ENCODE measurements at places on chromosomes 1 and 21.

- H3K36me3 ChIP-seq, result no peaks in the 10 kb centered on the region
- no peak overlapping the region for H3K27ac ChIP-seq
- no peaks in the 10 kb centered on the region for H3K27me3 ChIP-seq
- H3K4me3 ChIP-seq, result no peak overlapping the region
- DNase-seq, result peak; percentile 66
- H3K4me1 ChIP-seq, result peaks cover 68% of the 10 kb centered on the region
These were observed 32.7 kb upstream of the WASF2 start for GRCh38 chr1:27522432-27523336.

DNA sequence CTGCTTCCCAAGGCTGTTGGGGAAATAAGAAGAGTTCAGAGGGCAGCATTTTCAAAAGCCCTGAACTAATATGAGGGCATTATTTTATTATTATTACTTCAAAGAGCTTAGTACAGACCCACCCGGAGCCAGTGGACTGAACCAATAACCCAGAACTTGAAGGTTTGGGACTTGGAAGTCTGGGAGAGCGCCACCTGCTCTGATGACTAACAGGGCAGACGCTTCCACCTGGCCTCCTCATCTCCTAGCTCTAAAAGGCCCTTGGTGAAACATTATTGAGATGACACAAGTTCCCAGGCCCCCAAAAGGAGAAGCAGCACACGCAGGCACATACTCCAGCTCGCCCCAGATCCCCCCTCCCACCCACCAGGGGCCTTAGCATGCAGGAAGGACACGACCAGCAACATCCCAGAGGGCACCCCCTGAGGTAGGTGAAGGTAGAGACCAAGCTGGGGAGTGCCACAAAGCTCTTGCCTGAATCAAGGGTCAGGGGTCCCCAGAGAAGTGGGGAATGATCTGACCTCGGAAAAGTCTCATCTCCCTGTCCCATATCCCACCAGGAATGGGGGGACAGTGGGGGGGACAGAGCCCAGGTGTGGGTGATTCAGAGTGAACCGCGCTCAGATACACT, 1.3 kb downstream of the DLGAP3 start:
- peaks cover 2% of the 10 kb centered on the region for H3K36me3 ChIP-seq
- no peak overlapping the region for H3K4me3 ChIP-seq
- peaks cover 14% of the 10 kb centered on the region for H3K4me1 ChIP-seq
- no peak for DNase-seq
- H3K27me3 ChIP-seq, result peaks cover 83% of the 10 kb centered on the region
- no peak overlapping the region for H3K27ac ChIP-seq

DNA sequence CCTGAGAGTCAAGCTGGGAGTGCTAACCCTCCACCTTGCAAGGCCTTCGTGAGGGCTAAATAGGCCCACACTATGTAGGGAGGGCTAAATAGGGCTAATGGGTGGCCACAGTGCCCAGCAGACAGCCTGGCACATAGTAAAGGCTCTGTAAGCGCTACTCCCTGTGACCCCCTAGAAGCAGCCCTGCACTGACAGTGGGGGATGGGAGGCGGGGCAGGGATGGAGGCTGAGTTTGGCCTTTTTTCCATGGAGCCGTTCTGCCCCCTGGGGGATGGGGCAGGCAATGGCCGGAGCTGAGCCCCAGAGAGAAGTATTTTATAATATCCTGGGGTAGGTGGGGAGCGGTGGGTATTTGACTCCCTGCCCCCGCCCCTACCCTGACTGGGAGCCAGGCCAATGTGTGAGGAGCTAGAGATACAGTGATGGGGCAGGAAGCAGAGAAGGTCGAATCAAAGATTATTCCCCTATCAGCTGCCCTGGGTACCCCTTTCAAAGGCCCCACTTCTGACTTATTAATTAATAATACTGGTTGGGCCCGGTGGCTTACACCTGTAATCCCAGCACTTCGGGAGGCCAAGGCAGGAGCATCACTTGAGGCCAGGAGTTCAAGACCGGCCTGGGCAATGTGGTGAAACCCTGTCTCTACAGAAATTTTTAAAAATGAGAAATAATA, 42.3 kb downstream of the LACTBL1 start:
- no peak overlapping the region for H3K27ac ChIP-seq
- no peak overlapping the region for H3K4me3 ChIP-seq
- DNase-seq, result peak; percentile 51
- peaks cover 23% of the 10 kb centered on the region for H3K27me3 ChIP-seq
- no peaks in the 10 kb centered on the region for H3K4me1 ChIP-seq

DNA sequence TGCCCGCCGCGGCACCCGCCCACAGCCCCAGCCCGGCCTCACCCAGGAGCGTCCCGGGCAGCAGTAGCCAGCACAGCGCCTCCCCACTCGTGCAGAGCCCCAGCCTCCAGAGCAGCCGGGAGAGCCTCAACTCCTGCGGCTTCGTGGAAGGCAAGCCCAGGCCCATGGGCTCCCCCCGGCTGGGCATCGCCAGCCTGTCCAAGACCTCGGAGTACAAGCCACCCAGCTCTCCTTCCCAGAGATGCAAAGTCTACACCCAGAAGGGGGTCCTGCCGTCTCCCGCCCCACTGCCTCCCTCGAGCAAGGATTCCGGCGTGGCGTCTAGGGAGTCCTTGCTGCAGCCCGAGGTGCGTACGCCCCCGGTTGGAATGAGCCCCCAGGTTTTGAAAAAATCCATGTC, 531.2 kb downstream of the KIF26B start:
- H3K27me3 ChIP-seq, result peaks cover 4% of the 10 kb centered on the region
- H3K27ac ChIP-seq, result no peak overlapping the region
- no peaks in the 10 kb centered on the region for H3K4me1 ChIP-seq
- DNase-seq, result no peak

DNA sequence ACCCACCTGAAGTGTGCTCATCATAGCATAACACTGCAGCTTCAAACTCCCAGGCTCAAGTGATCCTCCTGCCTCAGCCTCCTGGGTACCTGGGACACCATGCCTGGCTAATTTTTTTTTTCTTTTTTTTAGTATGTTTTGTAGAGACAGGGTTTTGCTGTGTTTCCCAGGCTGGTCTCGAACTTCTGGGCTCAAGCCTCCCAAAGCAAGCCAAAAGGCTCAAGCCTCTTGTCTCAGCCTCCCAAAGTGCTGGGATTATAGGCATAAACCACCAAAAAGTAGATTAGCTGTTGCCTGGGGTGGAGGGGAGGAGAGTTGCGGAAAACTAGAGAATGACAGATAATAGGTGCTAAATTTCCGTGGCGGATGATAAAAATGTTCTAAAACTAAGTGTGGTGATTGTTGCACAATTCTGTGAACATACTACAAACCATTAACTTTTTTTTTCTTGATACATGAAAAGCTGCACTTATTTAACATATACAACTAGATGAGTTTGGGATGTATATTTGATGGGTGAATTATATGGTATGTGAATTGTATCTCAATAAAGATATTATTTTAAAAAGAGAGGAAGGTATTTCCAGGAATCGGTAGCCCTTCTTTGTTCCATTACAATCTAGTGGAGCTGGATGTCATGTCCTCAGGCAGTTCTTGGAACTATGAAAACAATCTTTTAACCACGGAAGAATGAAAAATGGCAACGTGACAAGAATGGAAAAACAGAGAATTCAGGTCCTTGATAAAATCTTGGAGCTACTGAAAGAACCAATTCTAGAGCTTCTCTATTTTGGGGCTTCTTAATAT, 27.3 kb upstream of the MED18 start:
- H3K4me3 ChIP-seq, result no peak overlapping the region
- H3K36me3 ChIP-seq, result no peaks in the 10 kb centered on the region
- no peak overlapping the region for H3K27ac ChIP-seq
- H3K27me3 ChIP-seq, result no peaks in the 10 kb centered on the region

- no peak for DNase-seq
- H3K27me3 ChIP-seq, result peaks cover 43% of the 10 kb centered on the region
- no peak overlapping the region for H3K4me3 ChIP-seq
- no peak overlapping the region for H3K27ac ChIP-seq
- H3K4me1 ChIP-seq, result peaks cover 3% of the 10 kb centered on the region
- no peaks in the 10 kb centered on the region for H3K36me3 ChIP-seq
These were observed 62.1 kb downstream of the CASZ1 start for GRCh38 chr1:10734375-10734774.

GRCh38 chr1:1628754-1629429, 3.1 kb upstream of the MMP23B start:
- H3K4me3 ChIP-seq, result no peak overlapping the region
- H3K4me1 ChIP-seq, result peaks cover 20% of the 10 kb centered on the region
- H3K27ac ChIP-seq, result no peak overlapping the region
- H3K36me3 ChIP-seq, result peaks cover 6% of the 10 kb centered on the region
- H3K27me3 ChIP-seq, result peaks cover 3% of the 10 kb centered on the region

DNA sequence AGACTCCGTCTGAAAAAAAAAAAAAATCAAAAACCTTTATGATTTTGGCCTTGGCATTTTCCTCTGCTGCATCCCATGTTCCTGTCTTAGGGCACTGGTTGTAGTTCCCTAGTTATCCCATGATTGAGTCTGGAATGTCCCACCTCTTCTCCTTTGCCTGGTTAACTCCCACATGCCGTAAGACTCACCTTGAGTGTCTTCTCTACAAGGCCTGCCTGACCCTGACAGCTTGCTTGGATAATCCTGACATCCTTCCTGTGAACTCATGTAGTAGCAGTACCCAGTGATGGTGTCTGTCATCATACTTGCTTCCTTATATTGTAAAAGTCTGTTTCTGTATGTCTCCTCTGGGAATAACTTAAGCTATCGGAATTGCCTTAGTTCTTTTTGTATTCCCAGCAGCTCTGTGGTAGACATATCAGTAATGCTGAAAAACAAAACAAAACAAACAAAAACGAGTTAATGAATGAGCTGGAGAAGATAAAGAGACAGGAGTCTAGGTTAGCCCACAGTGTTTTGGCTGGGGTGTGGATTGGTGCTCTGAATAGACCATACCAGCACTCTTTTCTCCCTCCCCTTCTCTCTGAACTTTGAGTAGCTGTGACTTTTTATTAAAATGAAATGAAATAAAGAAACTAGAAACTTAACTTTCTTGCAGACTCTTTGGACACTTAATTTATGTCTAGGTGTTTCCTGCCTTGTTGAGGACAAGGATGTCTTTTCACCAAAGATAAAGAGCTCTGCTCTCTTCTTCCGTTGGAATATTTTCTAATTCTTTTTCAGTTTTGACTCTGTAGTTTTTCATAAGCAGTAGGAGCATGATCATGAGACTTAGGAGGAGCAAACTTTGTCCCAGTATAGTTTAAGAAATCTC, 15.1 kb downstream of the NEK7 start:
- H3K4me1 ChIP-seq, result peaks cover 3% of the 10 kb centered on the region
- no peak overlapping the region for H3K4me3 ChIP-seq
- H3K27ac ChIP-seq, result no peak overlapping the region
- no peak for DNase-seq
- H3K36me3 ChIP-seq, result no peaks in the 10 kb centered on the region

DNA sequence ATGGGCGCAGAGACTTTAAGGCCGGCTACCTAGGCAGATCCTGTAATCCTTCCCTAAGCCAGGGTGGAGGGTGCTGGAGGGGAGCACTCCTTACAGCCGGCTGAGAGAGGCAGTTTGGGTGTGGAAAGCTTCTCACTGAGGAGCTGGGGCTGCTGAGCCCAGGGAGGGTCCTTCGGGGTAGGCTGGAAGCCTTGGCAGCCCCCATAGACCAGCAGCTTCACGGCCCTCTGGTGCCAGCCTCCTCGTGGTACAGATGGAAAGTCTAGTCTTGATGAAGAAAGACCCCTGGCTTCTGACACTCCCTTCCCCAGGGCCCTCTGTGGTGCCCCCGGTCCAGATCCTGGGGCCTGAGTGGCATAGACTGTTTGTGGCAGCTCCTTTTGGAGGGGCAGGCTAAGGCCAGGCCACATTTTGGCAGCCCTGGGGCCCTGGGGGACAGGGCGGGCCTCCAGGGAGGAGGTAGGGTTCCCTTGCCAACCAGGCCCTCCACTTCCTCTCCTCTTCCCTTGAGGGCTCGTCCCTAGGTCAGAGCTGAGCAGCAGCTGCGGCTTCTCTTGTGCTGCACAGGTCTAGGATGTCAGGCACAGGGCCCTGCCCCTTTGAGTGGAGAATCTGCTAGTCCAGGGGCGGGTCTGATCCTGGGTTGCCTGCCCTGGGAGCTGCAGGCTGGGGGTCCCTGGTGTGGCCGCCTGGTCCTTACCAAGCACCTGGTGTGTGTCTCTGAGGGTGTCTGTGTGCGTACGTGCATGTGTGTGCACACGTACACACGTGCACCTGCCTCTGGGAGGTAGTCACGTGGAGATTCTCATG, 4.8 kb downstream of the AMPD2 start:
- peaks cover 70% of the 10 kb centered on the region for H3K4me1 ChIP-seq
- no peak for DNase-seq
- no peak overlapping the region for H3K4me3 ChIP-seq
- H3K27me3 ChIP-seq, result no peaks in the 10 kb centered on the region

- H3K4me3 ChIP-seq, result no peak overlapping the region
- no peaks in the 10 kb centered on the region for H3K27me3 ChIP-seq
- DNase-seq, result no peak
- H3K27ac ChIP-seq, result no peak overlapping the region
- no peaks in the 10 kb centered on the region for H3K4me1 ChIP-seq
- H3K36me3 ChIP-seq, result peaks cover 16% of the 10 kb centered on the region
These were observed 161.8 kb downstream of the GABPA start for GRCh38 chr21:25896501-25897056.

DNA sequence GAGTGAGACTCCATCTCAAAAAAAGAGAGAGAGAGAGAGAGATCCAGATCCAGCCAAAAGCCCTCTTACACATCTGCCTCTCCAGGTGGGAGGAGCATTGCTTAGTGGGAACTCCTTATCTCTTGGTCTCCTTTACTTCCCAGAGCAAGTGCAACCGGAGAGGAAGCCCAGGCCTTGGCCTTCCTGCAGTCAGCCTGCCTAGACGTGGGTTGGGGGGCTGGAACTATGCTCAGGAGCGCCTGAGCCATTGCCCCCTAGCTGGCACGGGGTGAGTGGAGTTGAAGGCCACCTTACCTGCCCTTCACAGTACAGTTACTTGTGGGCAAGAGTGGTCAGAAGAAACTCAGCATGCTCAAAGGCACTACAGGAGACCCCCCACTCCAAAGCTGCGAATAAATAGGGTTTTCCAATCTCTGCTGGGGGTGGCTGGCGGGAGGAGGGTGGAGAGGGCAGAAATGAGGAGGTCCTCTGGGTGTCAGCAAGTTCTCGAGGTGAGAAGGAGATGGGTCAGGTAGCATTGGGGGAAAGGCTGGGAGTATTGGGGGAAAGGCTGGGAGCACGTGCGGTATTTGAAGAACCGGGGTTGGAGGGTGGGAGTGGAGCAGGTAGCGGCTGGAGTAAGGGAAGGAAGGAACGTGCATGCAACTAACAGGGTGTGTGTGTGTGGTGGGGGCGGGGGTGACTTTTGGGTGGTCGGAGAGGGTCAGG, 4.7 kb upstream of the DMBX1 start:
- H3K36me3 ChIP-seq, result no peaks in the 10 kb centered on the region
- no peak for DNase-seq
- H3K27ac ChIP-seq, result no peak overlapping the region
- no peak overlapping the region for H3K4me3 ChIP-seq
- peaks cover 93% of the 10 kb centered on the region for H3K27me3 ChIP-seq
- peaks cover 14% of the 10 kb centered on the region for H3K4me1 ChIP-seq

- H3K4me1 ChIP-seq, result peaks cover 3% of the 10 kb centered on the region
- DNase-seq, result no peak
- no peaks in the 10 kb centered on the region for H3K36me3 ChIP-seq
- no peak overlapping the region for H3K27ac ChIP-seq
These were observed 70.0 kb upstream of the SIM2 start for GRCh38 chr21:36628761-36629460.

GRCh38 chr1:224897529-224898327, 31.7 kb upstream of the DNAH14 start:
- H3K36me3 ChIP-seq, result no peaks in the 10 kb centered on the region
- H3K4me3 ChIP-seq, result no peak overlapping the region
- no peak overlapping the region for H3K27ac ChIP-seq
- no peak for DNase-seq
- no peaks in the 10 kb centered on the region for H3K4me1 ChIP-seq

- H3K4me1 ChIP-seq, result peaks cover 26% of the 10 kb centered on the region
- H3K27ac ChIP-seq, result no peak overlapping the region
- no peak overlapping the region for H3K4me3 ChIP-seq
- no peak for DNase-seq
These were observed 5.4 kb downstream of the ZBTB48 start for GRCh38 chr1:6585081-6585722.
